Tibial artery (tissue), 4 donors: ENCODE measurements at places on chromosomes 16 and 17.

- no peak for DNase-seq
These were observed 34.7 kb downstream of the ANKRD11 start for GRCh38 chr16:89455692-89456091.

DNA sequence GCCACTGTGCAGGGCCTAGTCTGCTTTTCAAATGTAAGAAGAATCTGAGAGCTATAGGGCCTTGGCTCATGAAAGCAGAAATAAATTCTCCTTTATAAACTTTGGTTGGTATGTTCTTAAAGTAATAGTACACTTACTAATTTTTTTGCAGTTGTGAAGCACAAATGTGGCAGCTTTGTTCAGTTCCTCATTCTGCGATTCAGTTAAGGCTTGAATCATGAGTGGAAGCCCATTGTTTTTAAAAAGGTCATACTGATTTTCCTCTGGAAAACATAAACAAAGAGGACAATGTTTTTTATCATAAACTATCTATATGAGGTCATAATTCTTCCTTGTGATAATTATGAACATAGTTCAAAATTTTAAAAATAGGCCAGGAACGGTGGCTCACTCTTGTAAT, 23.6 kb upstream of the DYNC1LI2 start:
- no peak for DNase-seq

DNA sequence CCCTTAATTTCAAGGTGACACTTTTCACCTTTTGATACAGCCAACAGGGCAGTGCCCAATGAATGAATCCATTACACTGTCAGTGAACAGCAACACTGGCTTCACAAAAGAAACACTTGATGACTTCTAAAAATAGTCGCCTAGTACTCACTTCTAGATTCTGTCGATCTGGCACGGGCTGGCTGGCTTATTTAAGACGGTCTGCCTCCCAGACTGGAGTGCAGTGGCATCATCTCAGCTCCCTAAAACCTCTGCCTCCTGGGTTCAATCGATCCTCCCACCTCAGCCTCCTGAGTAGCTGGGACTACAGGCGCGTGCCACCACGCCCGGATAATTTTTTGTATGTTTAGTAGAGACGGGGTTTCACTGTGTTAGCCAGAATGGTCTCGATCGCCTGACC, 1.9 kb downstream of the NDUFAB1 start:
- no peak for DNase-seq

DNA sequence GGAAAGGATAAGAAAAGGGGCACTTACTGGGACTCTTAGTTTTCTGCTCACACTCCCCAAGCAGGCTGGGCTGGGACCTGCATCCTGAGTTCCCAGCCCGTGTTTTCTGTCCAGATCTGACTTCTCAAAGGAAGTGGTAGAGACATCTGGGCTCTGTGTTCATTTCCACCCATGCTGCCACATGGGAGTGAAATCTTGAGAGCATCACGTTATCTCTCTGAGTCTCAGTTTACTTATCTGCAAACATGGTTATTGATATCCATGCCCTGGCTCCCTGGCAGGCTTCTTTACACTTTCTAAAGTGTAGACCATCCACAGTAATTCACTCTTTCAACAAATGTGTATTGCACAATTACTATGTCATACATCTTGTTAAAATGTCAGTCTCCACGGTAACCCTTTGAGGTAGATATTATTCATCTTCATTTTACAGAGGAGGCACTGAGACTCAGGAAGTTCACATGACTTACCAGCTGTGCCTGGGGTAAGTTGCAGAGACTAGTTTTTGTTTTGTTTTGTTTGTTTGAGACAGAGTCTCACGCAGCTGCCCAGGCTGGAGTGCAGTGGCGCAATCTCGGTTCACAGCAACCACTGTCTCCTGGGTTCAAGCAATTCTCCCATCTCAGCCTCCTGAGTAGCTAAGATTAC, 3.4 kb downstream of the ZNF688 start:
- DNase-seq = no peak

DNA sequence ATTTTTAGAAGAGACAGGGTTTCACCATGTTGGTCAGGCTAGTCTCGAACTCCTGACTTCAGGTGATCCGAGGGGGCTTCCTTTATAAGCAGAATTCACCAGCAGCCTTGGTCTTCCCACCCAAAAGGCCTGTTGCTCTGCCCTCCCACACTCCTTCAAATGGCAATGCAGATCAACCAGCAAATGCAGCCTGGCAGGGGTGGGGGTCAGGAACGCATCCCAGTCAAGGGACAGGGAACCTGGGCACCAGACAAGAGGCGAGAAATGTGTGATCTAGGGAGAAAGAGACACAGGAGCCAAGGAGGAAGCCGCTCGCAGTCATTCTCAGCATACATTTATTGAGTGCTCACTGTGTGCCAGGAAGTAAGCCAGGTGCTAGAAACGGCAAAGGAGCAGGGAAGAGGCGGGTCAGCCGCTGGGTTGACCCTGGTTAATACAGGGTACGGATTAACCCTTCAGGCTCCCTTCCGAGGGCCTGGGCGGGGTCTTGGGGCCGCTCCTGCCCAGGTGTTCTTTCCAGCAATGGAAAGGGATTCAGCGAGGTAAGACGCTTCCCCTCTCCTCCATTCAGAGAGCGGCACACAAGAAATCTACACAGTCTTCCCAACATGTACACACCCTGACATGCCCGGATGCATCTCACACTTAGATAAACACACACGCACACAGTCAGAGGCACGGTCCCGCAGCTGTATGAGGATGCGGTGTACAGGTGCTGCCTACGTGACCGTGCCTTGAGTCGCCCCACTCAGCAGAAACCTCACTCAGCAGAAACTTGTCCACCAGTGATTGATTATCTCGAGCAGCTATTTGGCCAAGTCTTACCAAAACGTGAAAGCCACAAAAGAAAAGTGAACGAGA, 6.6 kb upstream of the PITPNA start:
- DNase-seq = no peak

DNA sequence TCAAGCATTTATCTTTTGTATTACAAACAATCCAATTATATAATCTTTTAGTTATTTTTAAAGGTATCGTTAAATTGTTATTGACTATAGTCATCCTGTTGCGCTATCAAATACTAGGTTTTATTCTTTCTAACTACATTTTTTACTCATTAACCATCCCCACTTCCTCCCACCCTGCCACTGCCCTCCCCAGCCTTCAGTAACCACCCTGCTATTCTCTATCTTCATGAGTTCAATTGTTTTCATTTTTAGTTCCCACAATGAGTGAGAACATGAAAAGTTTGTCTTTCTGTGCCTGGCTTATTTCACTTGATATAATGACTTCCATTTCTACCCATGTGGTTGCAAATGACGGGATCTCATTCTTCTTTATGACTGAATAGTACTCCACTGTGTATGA, 94.1 kb upstream of the MYOCD start:
- DNase-seq = no peak

DNA sequence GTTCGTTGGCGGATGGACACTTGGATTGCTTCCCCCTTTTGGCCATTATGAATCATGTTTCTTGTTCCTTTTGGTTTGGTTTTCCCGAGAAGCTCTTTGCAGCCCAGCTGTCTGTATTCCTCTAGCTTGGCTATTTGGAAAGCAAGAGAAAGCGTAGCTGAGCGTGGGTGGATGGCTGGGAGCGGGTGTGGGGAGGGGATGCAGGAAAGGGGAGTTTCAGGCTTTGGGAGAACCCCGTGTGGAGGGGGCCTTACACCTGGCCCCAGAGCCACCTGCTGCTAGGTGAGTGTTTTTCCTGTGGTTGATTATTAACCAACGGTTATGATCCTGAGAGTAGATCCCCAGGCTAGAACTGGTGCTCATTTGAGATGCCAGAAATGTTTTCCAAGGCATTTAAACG, 103.7 kb downstream of the RAP1GAP2 start:
- DNase-seq = no peak

DNA sequence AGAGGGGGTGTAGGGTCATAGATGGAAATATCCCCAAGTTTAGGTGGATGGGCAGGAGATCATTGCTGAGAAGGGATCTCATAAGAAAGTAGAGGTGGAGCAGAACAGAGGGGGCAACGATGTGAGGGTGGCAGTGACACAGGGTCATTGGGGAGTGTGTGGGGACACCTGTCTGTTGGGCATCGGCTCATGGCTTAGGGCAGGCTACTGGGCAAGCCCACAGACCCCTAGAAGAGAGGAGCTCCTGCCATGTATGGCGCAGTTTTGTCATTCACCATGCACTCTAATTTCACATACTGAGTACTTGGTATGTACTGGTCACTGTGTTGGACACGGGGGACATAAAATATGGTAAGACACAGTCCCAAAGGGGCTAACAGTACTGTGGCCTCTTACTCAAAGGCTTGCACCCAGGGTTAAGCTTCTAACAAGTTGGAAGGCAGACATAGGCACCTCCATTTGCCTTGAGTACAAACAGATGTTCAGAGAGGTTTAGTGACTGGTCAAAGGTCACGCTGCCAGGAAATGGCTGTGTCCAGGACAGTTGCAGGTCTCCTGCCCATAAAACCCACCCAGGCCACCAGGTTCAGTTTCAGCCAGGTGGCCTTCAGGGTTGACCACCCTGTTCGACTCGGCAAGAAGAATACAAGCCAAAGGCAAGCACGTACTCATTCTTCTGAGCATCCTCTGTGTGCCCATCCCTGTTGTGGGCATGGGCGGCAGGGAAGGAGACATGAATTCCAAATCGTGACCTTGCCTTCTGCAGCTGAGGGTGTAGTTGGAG, 580.2 kb downstream of the KCNJ18 start:
- DNase-seq = no peak
